ENCODE measurements at places on chromosomes 5 and 9. TPM values are rescaled to one million over a fixed set of nuclear protein-coding genes. Genes with fewer than 3 reads are reported as not detected.

Gene IL13
- not detected for polyA plus RNA-seq

Gene PRDM9
- not detected for polyA plus RNA-seq

Gene ARHGEF28
- polyA plus RNA-seq: 5.4 TPM

Gene TPD52L3
- polyA plus RNA-seq: not detected

Gene SCGB3A2
- not detected for polyA plus RNA-seq

Gene KIF24
- polyA plus RNA-seq: 9.4 TPM

Gene PCDHGA8
- 0.12 TPM for polyA plus RNA-seq

Gene LCN9
- not detected for polyA plus RNA-seq

Gene TXNDC8
- not detected for polyA plus RNA-seq

Gene CCDC180
- polyA plus RNA-seq: 1.4 TPM

Gene NEUROG1
- polyA plus RNA-seq: 22.3 TPM

Gene SOHLH1
- polyA plus RNA-seq: 3.9 TPM

Gene GNG10
- polyA plus RNA-seq: 28.9 TPM

Gene ARL14EPL
- polyA plus RNA-seq: not detected

Gene INSL4
- not detected for polyA plus RNA-seq

Gene PCDHGA12
- polyA plus RNA-seq: 3.1 TPM

Gene FOXD1
- polyA plus RNA-seq: 7.1 TPM

Gene TMEM174
- not detected for polyA plus RNA-seq

Gene PCDHA11
- 17.7 TPM for polyA plus RNA-seq

Gene NMUR2
- not detected for polyA plus RNA-seq

Gene SPINK1
- polyA plus RNA-seq: not detected

Gene BTNL3
- not detected for polyA plus RNA-seq

Gene OR4F3
- not detected for polyA plus RNA-seq

Gene WNK2
- 70.2 TPM for polyA plus RNA-seq

Gene SPATA6L
- polyA plus RNA-seq: 1.0 TPM

Gene TEK
- polyA plus RNA-seq: 3.3 TPM

Gene PCDHGB3
- 0.49 TPM for polyA plus RNA-seq

Gene PCDHAC1
- 0.81 TPM for polyA plus RNA-seq

Gene KIAA0825
- 0.85 TPM for polyA plus RNA-seq

Gene WDR31
- polyA plus RNA-seq: 7.2 TPM
